ENCODE measurements at places on chromosomes 1 and 21.
A peak's percentile ranks its signal among the peaks of the same experiment; 100 is the strongest.

GRCh38 chr1:8267307-8267706 is 50.6 kb upstream of the SLC45A1 start:
- DNase-seq = no peak

GRCh38 chr1:240169188-240169587 is 77.5 kb downstream of the FMN2 start:
- DNase-seq = no peak

DNA sequence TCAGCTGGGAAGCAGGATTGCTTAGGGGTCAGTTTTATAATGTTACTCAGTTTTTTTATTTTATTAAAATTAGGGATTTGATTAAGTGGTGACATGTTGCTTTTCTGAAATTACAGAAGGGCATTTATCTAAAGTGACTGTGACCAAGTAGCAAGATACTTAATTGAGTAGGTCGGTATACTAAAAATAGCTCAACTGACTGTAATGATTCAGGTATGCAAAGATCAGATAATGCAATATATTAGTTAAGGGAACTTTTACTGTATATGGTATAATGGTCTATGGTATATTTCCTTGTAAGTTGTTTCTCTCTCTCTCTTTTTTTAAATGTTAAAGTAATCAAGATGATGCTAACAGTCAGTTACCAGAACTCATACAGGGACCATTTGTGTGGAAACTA is 26.2 kb downstream of the RLF start:
- no peak for DNase-seq

- DNase-seq = no peak
Measured at GRCh38 chr1:179706339-179706941, 36.7 kb upstream of the FAM163A start.

GRCh38 chr1:93585059-93585966 is 96.3 kb downstream of the BCAR3 start:
- DNase-seq = no peak

DNA sequence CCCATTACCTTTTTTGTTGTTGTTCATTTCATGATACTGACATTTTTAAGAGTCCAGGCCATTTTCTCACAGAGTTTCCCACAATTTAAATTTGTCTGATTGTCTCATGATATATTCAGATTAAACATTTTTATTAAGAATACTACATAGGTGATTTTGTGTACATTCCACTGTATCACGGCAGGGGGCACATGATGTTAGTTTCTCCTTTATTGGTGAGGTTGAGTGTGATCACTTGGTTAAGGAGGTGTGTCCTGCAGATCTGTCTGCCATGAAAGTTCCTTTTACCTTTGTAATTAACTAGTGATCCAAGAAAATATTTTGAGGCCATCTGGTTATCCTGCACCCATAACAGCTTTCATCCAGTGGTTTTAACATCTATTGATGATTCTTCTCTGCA is 11.8 kb downstream of the RTCA start:
- DNase-seq = no peak

DNA sequence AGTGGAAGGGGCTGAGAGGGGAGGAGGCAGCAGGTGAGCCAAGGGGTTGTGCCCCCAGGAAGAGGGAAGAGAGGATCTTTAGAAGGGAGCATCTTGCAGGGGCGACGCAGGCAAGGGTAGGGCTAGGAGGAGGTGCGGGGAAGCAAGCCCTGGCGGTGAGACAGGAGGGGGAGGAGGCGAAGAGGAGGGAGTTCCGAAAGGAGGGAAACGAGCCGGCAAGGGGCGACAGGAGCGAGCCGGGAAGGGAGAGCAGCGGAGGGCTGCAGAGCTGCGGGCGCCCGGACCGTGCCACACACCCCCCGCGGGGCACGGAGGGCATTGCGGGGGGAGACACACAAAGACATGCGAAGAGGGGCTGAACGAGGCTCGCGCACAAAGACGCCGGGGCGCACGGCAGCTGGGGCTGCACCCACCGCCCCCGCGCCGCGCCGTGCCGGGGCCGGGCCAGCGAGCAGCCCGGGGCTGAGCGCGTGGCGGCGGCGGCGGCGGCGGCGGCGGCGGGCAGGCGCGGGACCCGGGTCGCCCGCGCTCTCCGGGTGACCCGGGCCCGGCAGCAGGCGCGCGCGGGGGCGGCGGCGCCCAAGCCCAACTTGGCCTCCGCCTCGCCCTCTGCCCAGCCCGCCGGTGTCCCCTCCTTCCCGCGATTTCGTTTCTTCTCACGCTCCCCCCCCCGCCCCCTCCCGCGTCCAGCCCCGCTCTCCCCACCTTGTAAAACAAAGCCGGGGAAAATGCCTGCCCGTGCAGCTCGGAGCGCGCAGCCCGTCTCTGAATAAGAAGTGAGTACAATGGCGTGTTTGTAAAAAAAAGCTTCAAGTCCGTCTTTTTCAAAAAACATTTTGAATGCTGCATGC is at the start of gene KCNK2:
Gene KCNK2 (plus strand): TSS at position 206 of the 851 bp plus-strand sequence. CDS start 649 bp downstream, outside the sequence.
- DNase-seq = no peak

GRCh38 chr1:93124556-93125355 is 45.7 kb downstream of the MTF2 start:
- DNase-seq = no peak

DNA sequence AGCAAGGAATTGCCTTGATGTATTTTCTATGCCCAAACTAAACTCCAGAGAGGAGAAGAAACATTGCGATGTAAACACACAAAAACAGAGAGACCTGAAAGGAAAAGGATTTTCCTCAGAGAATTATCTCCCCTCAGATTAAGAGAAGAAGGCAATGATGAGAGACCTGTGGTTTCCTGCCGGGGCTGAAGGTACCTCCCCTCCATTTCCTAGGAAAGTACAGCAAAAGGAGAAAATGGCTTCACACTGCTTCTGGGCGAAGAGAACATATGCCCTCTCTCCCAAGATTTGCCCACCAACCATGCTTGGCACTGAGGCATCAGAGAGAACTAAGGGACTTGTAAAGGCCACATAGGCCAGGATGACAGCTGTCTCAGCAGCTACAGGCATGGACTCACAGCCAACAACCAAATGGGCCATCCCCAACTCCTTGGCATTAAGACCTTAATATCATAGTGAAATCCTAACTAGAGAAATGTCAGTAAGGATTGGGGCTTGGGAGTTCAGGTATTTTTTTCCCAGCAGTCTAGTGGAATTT is 523.0 kb downstream of the PTPRC start:
- DNase-seq = no peak

GRCh38 chr1:57506941-57507340 is 83.1 kb upstream of the DAB1 start:
- DNase-seq = no peak

GRCh38 chr1:160115545-160116282 is at the start of gene ATP1A2:
ATP1A2 (plus strand) TSS chr1:160115759; CDS start chr1:160115862, 103 bp downstream.
- no peak for DNase-seq

- DNase-seq = no peak
Measured at GRCh38 chr1:18722270-18722669, 91.6 kb downstream of the PAX7 start.

DNA sequence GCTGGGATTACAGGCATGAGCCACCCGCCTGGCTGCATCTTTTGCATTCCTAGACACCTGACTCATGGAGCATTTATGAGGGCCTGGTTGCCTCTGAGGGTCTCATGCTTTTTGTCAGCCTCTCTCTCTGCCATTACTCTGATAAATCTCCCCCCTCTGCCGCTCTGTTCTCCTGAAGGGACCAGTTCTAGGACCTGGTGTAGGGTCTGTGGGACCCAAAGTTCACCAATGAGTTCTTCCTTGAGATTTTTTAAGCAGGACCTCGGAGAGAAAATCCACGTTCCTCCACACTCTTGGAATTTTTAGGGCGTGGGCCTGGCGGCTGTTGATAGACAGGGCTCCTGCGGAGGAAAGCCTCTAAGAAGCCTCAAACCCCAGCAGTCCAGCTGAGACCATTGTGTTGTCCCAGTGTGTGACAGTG is 91.9 kb upstream of the ERRFI1 start:
- no peak for DNase-seq

DNA sequence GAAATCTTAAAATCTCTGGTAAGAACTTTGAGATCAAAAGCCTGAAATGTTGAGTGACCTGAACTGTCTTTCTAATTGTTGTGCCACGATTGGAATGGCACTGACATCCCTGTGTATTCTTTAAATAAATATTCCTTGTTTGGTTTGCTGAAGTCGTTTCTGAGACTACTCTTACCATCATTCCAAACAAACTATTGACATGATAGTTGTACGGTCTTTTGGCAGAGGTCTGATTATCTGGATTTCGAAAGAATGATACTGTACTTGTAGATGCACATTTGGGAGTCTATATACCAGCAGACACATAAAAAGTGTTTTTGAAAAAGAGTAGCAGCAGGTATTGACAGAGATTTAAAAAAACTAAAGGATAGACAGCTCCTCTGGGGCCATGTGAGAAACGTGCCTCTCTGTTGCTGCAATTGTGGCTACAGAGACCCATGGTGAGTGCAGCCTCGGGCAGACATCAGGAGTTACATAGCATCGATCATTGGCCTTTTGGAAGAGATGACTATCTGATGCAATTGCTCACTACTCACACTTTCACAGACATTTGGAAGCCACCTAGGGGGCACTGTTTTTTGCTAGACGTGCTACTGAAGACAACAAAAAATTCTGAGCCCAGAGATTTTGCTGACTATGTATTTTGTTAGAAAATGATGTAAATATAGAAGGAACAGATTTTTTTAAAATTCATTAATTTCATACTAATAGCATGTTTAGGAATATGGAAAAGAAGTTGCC is 464.5 kb downstream of the KCNT2 start:
- no peak for DNase-seq

- no peak for DNase-seq
Measured at GRCh38 chr1:48876330-48876785, 99.7 kb upstream of the BEND5 start.

- DNase-seq = no peak
Measured at GRCh38 chr1:149843431-149844041, 55.8 kb upstream of the BOLA1 start.

GRCh38 chr1:111199329-111199728 is 1.1 kb downstream of the DENND2D start:
- no peak for DNase-seq

- DNase-seq = no peak
Measured at GRCh38 chr1:18629659-18630510, 761 bp upstream of the PAX7 start.

- no peak for DNase-seq
Measured at GRCh38 chr1:79969886-79970285, 963.4 kb upstream of the ADGRL4 start.

- no peak for DNase-seq
Measured at GRCh38 chr1:204146965-204147364, 4.9 kb downstream of the ETNK2 start.

- DNase-seq = no peak
Measured at GRCh38 chr1:153639280-153639679, 5.4 kb downstream of the CHTOP start.

- DNase-seq = no peak
Measured at GRCh38 chr1:93694039-93694438, 12.4 kb upstream of the BCAR3 start.

- DNase-seq = peak; percentile 51
Measured at GRCh38 chr1:109776911-109777310, 13.2 kb upstream of the EPS8L3 start.

DNA sequence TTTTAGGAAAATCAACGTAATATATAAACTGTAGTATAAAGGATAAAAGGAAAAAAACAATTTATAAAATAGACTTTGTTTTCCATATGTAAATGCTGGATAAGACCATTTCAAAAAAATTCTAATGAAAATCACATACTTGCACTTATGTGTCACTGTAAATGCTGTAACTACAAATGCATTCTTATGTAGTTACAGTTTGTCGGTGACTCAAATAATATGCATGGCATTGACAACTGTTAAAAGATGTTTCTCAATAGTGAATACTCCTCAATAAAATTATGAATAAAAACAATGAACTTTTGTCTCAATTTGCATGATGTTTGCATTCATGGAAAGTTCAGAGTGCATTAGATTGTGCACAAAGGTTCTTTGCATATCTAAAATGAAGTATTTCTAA is 614.0 kb upstream of the CHRM3 start:
- no peak for DNase-seq

GRCh38 chr1:31723828-31724359 is 20.1 kb upstream of the COL16A1 start:
- DNase-seq = peak; percentile 19

- DNase-seq = no peak
Measured at GRCh38 chr21:44980562-44981489, 41.0 kb downstream of the SLX9 start.

GRCh38 chr1:185402930-185403329 is 85.9 kb upstream of the IVNS1ABP start:
- no peak for DNase-seq

GRCh38 chr21:44500111-44500510 is 39.9 kb downstream of the KRTAP10-1 start:
- no peak for DNase-seq

DNA sequence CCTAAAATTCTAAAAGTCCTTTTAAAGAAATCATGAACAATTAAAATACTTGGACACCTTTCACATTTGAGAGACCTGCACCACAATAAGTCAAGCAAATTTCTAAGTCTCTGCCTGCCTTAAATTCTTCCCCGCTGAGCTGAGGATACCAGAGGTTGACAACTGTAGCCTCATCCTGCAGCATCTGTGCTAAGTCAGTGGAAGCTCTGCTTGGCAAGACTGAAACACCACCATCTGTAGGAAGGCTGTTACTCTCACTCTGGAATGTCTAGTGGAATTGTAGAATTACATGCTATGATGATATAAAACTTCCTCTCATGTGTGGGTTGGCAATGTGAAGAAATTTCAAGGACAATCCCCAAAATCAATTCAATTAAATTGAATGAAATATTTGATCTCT is 1756.5 kb downstream of the NCAM2 start:
- no peak for DNase-seq

GRCh38 chr1:121516234-121516967 is 331.6 kb downstream of the SRGAP2C start:
- DNase-seq = no peak

GRCh38 chr1:117495068-117495467 is 110.8 kb upstream of the TENT5C start:
- no peak for DNase-seq

DNA sequence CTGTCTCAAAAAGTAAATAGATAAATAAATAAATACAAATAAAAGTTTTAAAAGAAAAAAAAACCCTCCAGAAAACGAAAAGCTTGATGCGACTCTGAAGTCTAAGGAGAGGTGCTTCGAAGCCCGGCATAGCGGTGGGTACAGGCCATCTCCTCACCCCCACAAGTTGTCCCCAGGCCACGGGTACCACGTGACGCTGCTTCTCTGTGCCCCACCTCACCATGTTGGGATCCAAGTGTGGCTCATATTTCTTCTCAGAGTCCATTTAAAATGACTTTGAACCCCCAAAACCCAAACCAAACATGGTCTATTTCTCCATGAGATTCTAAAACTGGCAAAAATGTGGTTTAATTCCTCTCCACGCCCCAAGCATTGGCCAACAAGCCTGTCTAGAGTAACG is 32.9 kb upstream of the ZC3H12A start:
- no peak for DNase-seq

DNA sequence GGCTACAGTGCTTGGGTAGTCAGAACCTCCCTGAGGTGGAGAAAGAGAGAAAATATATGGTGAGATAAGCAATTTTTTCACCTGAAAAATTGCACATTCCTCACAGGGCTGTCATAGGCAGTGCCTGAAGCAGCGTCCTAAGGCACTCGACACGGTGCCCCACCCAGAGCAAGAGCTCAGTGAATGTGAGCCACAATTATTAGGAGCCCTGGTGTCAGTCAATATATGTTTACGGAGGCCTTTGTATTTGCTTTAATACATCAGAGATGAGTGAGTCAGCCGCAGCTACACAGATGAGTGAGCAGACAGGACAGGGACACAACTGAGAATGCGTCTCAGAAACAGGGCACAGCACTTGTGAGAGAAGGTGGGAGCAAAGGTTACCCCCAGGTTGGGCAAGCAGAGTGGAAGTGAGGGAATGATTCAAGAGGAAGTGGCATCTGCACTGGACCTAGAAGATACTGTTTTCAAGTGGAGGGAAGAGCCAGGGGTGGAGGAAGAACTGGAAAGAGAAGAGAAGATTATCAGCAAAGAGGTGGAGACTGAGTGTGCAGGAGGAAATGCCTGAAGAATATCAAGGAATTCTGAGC is 5.2 kb upstream of the PIGC start:
- no peak for DNase-seq

Measured in activated naive CD4-positive, alpha-beta T cell (primary cell).